ENCODE measurements at places on chromosomes 7 and 10. TPM values are rescaled to one million over a fixed set of nuclear protein-coding genes. Genes with fewer than 3 reads are reported as not detected.
A peak's percentile ranks its signal among the peaks of the same experiment; 100 is the strongest.

Gene ZMIZ1
- 10.9 TPM for total RNA-seq

GRCh38 chr7:30533886-30534285, 29.3 kb upstream of the GGCT start:
- DNase-seq, result no peak

- no peak for DNase-seq
Measured at GRCh38 chr10:96988426-96988825, 156.3 kb downstream of the LCOR start.

GRCh38 chr7:48088559-48089045, 463 bp upstream of the UPP1 start:
- DNase-seq, result peak; percentile 92

DNA sequence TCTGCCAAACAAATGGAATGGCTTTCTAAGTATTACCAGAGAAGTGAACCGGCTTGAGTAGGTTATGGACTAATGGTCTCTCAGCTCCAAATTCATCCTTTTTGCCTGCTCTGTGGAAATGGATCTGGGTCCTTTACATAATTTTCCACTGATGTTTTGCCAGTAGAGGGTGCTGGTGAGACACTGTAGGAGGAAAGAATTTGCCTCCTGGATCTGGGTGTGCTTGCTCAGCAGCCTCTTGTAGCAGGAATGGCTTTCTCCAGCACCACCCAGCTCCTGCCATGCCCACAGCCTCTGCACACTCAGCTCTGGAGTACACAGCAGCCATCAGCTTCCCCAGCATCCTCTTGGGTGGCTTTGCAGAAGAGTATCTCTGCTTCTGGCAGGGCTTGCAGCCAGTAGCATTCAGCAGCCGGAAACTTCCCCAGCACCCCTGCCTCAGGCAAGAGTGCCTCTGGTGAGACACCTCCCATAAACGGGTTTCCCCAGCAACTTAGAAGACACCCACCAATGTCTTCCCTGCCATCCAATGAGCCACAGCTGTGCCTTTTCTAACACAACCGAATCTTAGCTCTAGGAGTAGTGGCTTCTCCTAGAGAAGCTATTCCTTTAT, 235.0 kb upstream of the PLPP4 start:
- DNase-seq, result no peak

GRCh38 chr10:11625019-11625735, 13.7 kb upstream of the USP6NL start:
- DNase-seq, result no peak

Gene LRRTM3
- total RNA-seq, result not detected

GRCh38 chr7:20449176-20449575, 118.5 kb downstream of the ITGB8 start:
- no peak for DNase-seq

DNA sequence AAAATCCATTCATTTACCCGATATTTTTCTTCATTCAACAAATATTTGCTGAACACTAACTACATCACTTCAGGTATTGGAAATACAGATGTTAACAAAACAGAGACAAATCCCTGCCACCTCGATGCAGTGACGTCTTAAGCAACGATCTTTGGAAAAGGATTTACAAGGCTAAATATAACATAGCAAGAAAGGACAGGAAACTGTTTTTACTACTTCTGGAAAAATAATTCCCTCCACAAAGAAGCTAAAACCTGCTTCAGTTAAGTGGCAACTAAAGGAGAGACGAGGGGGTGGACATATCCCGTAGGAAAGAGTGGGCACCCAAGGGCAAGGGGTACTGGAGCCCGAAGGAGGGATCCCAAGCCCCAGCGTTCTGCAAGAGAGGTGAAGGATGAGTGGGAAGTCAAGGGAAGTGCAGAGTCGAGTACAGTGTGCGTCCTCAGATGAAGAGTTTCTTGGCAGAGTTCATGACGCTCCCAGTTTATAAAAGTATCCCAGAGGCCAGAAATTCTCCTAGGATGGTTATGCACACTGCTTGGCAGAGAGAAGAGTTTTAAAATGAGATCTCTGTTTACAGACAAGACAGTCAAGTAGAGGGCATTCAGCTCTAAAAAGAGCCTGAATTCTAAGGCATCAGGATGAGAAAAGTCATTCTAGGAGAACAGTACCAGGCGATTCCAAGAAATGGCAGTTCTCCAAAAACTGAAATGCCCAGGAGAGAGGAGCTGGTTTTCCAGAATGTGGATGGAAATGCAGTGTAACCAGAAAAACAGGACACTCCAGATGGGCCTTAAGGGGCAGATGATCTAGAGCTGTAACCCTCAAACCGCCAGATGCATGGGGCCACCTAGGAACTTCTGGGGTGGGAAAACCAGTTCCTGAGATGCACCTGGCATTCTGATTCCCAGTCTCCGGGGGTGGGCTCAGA, 97.3 kb downstream of the GRB10 start:
- DNase-seq, result no peak

- no peak for DNase-seq
Measured at GRCh38 chr10:91347529-91347928, 62.6 kb upstream of the HECTD2 start.

DNA sequence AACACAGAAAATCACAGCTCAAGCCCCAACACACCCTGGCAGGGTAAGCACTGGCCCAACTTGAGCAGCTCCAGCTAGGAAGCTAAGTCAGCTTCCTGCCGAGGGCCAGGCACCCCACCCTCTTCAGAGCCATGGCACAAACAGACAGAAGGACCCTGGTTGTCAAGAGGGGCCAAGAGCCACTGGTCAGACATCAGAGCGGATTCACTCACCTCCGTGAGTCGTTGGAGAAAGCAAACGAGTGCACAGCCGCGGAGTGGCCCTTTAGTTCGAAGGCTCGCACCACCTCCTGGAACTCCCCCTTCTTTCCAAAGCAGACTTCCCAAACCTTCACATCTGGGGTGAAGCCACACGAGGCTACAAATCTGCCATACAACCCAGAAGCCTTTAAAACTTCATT, 7.4 kb downstream of the TBL2 start:
- no peak for DNase-seq

DNA sequence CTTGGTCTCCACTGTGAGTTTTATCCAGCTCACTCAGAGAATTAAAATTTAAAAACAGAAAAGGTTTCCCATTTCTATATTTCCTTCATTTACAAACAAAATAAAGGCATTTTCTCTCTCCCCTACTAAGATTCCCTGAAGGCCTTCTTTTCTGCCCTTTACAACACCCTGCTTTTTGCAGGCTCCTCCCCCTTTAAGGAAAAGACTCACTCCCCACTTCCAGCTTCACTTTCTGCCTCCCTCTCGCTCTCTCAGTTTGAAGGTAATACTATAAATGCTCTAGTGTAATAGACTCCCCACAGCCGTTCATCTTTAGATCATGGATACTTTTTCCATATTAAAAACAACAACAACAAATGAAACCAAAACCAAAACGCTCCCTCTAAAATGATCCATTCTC, 53.3 kb downstream of the CDHR3 start:
- no peak for DNase-seq

- DNase-seq, result peak; percentile 70
Measured at GRCh38 chr10:96124230-96125141, 5.6 kb upstream of the ZNF518A start.

DNA sequence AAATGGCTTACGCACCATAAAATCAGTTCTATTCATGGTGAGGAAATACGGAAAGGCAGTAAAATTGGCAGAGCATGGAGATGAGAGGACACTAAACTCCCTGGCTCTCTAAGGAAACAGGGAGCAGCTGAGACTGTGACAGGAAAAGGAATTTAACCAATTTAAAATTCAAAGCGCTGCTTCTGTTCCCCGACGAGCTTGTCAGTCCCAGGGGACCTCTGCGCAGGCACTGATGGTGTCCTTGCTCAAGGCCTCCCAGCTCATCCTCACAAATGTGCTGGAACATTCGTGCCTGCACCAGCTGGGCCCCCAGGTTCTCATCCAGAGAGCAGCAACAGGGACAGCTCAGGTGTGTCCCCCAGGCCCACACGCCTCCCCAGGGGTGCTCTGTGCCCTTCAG, 101.4 kb downstream of the MAD1L1 start:
- DNase-seq, result no peak

Data from right lobe of liver (tissue), 6 donors.